ENCODE measurements at places on chromosomes 11 and 22.
A peak's percentile ranks its signal among the peaks of the same experiment; 100 is the strongest.

- no peak for DNase-seq
Observed at GRCh38 chr11:64264371-64264852, 13.1 kb downstream of the PLCB3 start.

DNA sequence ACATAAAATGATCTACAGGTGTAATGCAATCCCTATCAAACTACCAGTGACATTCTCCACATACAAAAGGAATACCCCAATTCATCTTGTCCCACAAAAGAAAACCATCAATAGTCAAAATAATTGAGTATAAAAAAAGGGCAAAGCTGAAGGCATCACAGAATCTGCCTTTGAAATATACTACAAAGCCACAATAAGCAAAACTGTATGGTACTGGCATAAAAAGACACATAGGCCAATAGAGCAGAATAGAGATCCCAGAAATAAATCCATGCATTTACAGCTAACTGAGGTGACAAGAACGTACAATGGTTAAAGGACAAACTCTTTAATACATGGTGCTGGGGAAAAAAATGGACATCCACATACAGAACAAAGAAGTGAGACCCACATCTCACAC lies 31.8 kb downstream of the ZNF195 start:
- no peak for DNase-seq

DNA sequence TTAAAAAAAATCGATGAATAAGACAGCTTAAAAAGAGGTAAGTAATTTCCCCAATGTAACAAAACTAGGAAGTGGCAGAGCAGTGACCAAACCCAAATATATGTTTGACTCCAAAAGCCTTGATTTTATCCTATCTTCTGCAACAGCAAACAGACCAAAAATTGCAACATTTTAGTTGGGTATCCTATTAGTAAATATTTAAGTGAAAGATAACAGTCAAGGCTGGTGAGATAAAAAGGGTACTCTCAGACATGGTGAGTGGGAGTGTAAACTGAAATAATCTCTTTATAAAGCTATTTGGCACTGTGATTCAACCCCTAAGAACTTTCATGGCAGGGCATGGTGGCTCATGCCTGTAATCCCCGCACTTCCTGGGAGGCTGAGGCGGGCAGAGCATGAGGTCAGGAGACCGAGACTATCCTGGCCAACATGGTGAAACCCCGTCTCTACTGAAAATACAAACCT lies 1.9 kb upstream of the RDX start:
- peak; percentile 5 for DNase-seq

- DNase-seq, result no peak
Observed at GRCh38 chr22:44212936-44213335, 32.2 kb downstream of the PARVG start.

DNA sequence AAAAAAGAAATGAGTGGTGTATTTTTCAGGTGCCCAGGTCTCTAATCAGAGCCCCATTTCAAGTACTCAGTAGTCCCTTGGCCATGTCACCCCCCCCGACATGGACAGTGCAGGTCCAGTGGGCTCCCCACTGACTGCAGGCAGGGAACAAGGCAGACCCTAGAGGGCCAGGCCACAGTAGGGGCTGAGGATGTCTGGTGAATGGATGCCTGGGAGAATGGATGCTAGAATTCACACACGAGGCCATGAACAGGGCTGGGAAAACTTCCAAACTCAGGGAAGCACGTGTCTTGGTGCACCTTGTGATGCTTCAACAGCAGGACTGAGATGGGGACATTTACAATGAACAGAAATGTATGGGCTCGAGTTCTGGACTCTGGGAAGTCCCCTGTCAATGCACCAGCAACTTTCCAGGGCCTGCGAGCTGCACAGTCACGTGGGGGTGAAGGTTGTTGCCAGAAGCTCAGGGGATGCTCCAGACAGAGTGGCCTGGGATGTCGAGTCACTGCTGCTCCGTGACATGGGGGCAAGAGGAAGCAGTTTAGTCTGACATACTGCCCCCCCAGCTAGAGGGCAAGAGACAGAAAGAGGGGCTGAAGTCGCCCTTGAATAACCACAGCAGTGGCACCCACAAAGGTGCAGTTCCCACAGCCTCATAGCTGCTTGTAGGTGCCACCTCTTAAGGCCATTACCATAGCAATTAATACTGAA lies 3.1 kb downstream of the APOBEC3G start:
- DNase-seq, result no peak

GRCh38 chr11:75313513-75314272 lies 37.8 kb downstream of the ARRB1 start:
- no peak for DNase-seq

GRCh38 chr11:113179181-113179704 lies 135.1 kb upstream of the TTC12 start:
- DNase-seq, result no peak

GRCh38 chr11:131894615-131895544 lies 524.5 kb downstream of the NTM start:
- DNase-seq, result no peak

GRCh38 chr11:37612146-37612545 lies 1014.1 kb upstream of the RAG2 start:
- no peak for DNase-seq

DNA sequence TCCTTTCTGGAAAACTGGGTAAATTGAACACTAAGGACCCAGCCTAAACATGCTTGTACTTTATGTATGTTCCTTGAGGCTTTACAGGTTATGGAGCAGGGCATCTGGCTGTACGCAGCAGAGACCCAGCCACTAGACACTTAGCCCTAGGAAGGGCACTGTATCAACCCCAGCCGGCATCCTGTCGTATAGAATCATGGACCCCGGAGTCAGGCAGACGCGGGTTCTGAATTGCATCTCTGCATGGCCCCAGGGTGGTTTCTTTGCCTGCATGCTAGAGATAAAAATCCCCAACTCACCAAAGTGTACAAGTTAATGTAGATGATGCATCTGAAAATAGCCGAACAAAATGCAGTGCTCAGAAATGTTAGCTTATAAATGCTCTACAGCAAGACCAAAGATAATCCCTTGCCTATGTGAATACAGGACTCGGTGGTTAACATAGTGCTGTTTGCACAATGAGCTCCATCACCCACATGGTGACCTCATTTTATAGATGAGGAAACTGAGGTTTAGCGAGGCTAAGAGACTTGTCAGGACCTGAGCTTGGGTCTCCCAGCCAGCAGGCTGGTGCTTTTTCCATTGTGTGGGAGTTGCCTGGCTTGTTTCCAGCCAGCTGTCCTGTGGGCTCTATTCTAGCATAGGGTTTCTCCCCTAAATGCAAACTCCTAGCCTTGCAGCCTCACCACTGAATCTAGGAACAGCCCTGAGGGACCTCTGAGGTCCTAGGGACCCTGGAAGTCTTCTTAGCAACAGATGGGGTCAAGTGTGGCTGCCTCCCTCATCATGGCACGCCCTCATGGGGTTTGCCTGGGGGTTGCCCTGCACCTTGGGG lies 7.3 kb downstream of the CD6 start:
- no peak for DNase-seq

DNA sequence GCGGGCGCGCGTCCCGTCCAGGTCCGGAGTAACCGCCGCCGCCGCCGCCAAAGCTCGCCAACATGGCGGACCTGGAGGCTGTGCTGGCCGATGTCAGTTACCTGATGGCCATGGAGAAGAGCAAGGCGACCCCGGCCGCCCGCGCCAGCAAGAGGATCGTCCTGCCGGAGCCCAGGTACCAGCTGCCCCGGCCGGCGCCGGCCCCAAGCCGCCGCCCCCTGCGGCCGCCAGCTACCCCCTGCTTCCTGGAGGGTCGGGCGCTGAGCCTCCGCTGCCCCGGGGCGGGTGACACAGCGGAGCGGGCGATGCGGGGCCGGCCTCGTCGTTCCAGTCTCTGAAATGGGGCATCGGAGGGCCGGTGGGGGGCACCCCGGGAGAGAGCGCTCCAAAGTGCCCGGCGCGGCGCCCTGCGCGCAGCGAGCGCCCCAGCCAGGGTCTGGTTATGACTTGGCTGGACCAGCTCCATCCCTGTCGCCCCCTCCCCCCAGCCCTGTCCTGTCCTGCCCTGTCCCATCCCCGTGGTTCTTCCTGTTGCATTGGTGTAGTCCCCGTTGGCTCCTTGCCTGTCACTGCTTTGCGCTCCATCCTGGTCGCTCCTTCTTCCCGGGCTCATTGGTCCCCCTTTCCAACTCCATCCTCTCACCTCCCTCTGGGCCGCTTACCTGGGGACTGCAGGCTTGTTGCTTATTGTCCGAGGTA lies 653 bp downstream of the GRK3 start:
- no peak for DNase-seq

- DNase-seq, result no peak
Observed at GRCh38 chr11:77316733-77317342, 15.4 kb upstream of the GDPD4 start.

DNA sequence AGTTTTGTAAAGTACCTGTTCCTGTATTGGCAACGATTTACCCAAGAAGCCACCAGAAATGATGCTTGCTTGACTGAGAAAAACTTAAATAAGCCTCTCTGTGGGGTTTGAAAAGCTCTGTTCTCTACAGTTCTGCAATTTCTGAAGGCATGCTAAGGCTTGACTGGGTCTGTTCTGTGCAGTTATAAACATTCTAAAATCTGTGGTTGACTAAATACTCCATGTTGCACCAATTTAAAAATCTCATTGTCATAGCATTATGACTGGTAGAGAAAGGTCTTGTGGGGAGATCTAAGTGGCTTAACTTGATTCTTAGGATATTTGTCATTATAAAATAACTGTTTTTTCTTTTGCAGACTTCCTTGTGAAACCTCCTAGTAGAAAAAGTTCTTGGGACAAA lies 73.7 kb downstream of the MTMR3 start:
- no peak for DNase-seq

GRCh38 chr11:96567176-96567575 lies 177.4 kb downstream of the JRKL start:
- no peak for DNase-seq

DNA sequence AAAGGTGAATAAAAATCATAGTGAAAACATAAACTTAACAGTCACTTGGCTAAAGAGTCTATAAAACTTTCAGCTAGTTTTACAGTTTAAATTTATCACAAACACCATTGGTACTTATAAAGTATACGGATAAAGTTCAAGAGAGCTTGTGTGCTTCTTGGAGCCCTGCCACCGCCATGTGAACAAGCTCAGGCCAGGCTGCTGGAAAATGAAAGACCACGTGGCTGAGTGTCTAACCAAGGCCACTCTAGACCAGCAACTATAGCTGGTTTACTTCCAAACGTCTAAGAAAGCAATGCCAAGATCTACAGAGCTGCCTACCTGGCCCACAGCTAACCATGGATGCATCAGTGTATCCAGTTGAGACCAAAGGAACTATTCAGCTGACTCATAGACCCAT lies 66.3 kb upstream of the API5 start:
- DNase-seq, result no peak

DNA sequence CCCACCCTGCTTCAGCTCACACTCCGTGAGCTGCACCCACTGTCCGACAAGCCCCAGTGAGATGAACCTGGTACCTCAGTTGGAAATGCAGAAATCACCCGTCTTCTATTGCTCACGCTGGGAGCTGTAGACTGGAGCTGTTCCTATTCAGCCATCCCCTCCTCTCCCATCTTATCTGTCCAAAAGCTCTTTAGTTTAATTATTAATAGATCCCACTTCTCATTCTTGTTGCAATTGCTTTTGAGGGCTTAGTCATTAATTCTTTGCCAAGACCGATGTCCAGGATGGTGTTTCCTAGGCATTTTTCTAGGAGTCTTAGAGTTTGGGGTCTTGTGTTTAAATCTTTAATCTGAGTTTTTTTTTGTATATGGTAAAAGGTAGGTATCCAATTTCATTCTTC lies 116.8 kb downstream of the TRIM44 start:
- no peak for DNase-seq

DNA sequence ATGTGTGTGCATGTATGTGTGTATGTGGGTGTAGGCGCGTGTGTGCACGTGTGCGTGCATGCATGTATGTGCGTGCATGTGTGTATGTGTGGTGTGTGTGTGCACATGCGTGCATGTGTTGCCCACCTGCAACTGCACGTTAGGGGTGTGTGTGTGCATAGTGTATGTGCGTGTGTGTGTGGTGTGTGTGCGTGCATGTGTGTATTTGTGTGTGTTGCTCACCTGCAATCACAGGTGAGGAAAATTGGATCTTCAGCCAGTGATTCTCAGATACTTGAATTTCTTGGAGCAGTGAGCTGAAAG lies 54.3 kb downstream of the ST14 start:
- DNase-seq, result no peak

GRCh38 chr22:36285545-36285944 lies 32.6 kb downstream of the APOL1 start:
- no peak for DNase-seq

- peak; percentile 34 for DNase-seq
Observed at GRCh38 chr11:72864702-72865655, 50.8 kb downstream of the ATG16L2 start.

DNA sequence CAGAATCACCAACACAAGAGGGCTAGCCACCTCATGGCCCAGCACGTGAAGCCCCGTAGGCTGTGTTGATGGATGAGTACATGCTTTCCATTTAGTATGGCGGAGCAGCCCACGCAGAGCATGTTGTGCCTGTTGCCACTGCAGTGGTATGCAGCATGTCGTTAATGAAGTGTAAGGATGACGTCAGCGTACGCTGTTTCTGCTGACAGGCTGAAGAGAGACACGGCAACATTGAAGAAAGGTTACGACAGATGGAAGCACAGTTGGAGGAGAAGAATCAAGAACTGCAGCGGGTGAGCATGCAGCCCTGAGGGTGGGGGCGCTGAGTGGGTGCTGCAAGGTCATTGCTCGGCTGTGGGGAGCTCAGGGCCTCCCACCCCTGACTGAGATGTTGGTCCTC lies 62.8 kb downstream of the PPFIA1 start:
- DNase-seq, result no peak

DNA sequence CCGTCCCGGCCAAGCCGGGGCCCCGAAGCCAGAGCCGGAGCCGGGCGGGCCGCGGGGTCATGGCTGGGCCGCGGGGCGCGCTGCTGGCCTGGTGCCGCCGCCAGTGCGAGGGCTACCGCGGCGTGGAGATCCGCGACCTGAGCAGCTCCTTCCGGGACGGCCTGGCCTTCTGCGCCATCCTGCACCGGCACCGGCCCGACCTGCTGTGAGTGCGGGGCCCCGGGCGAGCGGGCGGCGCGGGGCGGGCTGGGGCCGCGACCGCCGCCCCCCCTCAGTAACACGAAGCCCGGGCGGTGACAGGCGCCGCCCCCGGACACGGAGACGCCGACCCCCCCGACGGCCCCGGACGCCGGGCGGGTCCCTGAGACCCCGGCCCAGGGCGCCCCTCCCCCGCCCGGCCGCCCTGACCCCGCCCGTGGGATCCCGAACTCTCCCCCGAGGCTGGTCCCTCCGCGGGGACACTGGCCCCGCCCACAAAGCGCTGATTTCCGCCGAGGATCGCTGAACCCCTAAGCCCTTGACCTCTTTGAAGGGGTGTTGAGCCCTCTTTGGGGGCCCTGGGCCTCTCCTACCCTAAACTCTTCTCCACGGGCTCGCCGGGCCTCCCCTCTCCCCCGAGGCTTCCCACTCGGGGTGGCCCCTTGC lies 389 bp downstream of the MICALL1 start:
- no peak for DNase-seq

GRCh38 chr11:23205156-23205871 lies 345.0 kb upstream of the CCDC179 start:
- peak; percentile 64 for DNase-seq

GRCh38 chr22:42695294-42695693 lies 25.4 kb downstream of the A4GALT start:
- no peak for DNase-seq

GRCh38 chr22:24076091-24076867 lies 65.2 kb downstream of the CABIN1 start:
- DNase-seq, result no peak

Measured in HS-27A (cell line).